LHCN-M2 (cell line): ENCODE measurements at places on chromosomes 2 and 18.

- DNase-seq, result no peak
Measured at GRCh38 chr2:30548386-30548785, 101.3 kb downstream of the LCLAT1 start.

GRCh38 chr2:112541315-112542122, 746 bp upstream of the POLR1B start:
- no peak for DNase-seq

DNA sequence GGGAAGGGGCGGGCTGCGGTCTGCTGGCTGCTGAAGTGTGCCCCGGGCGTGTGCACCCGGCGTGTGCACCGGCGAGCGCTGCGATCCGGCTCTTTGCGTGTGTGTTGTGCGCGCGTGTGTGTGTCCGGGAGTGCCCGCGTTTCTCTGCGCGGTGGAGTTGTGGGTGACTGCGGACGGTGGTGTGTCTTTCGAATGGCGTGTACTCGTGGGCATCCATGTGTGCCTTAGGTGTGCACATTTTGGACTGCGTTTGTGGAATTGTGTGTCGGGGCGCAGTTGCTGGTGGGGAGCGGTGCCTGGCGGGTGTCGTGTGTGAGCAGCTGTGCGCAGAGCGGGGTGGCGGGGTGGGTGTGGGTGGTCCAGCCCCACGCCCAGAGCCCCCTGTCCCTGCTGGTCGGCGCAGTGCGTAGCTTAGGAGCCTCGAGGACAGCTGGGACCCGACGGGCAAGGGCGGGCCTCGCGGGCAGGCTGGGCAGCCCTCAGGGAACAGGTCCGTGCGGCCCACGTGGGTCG, 533 bp downstream of the HPCAL1 start:
- DNase-seq, result no peak

DNA sequence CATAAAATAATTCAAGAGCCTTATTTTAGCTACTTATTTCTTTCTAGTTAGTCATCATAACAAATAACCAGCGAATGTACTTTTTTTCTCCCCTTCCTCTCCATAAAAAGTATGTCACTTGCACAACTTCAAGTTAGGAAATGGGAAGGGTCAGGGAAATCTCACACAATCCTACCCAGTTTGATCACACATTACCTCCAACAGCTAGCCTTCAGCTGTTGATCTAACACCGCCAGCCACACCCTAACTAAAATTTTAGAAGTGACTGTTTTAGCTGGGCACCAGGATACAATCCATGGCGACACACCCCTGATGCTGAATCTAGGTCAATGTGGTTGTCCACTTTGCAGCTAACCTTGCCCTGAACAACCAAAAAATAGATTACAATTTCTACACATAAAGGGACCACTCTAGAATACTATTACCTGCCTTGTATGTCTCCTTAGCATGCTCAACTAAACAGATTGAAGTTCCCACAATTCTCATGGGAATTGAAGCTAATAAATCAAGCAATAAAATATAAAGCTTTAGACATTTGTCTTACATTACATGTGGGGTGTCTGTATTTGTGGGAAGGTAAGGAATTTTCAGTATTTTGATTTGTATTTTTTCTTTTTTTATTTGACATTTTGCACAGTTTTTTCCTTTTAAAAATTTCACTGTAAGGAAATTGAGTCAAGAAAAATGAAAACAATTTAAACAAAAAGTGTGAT, 7.3 kb upstream of the COL3A1 start:
- DNase-seq, result no peak

- DNase-seq, result no peak
Measured at GRCh38 chr2:1738646-1739302, 5.5 kb downstream of the PXDN start.

DNA sequence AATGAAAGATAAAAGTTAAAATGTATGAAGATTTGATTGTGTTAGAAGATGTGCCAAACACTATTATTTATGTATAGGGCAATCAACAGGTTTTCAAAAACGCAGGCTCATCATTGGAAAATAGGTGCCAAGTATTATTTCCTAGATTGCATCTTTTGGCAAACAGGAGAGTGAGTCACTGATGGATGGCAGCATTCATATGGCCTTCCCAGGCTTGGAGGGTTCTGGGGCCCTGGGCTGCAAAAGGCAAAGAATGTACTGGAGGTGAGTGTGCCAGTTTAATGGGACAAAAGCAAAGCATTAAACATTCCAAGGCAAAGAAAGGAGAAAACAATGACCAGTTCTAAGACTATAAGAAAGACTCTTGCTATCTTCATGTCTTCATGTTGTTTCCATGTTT, 379.4 kb downstream of the RIT2 start:
- no peak for DNase-seq
